ENCODE measurements at places on chromosomes 1 and 21. TPM values are rescaled to one million over a fixed set of nuclear protein-coding genes. Genes with fewer than 3 reads are reported as not detected.

DNA sequence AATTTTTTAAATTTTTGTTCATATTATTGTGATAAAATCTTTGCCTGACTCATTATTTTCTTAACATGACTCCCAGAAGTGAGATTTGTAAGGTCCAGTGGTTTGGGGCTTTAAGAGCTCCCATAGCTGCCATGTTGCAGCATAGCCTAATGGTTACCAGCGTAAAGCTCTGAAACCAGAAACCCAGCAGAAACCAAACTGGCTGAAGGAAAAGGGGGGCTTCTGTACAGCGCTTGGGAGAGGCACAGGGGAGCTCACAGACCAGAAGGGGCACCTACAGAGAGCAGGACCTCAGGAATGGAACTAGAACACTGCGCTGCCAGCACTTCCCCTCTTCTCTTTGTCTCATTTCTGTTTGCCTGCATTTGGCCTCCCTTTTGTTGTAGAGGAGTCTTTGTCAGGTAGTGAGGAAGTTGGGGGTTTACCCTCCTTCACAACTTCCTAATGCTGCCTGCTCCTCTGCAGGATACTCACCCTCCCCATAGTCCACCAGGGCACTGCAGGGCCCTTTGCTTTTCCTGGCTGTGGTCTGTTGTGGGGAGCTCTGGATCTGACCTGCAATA is 2.6 kb upstream of the PYCR2 start:
- no peak for DNase-seq

DNA sequence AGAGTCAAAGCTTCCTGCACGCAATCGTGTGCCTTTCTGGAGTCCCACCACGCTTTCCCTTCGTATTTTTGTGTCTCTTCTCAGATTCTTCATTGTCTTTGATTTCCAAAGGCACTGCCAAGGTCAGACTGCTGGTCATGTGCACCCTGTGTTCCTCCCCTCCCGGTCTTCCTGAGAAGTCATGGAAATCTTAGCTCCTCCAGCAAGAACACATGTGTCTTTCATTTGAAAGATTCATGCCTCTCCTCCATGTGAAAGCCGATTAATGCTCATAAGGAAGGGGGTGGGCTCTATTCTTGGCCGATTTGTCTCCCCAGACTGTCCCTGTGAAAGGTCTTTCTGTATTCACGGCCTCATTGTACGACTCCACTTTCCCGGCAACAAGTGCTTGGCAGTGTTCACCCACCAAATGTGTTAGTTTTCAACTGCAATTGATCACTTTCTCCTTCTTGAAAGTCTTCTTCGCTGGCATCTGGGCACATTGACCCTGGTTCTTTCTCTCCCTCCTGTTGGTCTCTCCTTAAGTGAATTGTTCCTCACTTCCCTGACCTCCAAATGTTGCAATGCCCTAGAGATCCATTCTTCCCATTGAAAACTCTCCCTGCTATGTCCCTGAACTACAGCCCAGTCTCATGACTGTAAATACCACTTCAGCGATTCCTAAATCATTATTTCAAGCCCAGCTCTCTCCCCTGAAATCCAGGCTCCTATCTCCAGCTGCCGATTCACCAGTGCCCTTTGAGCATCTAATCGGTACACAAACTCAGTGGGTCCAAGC is 25.4 kb downstream of the MX2 start:
- DNase-seq, result no peak

DNA sequence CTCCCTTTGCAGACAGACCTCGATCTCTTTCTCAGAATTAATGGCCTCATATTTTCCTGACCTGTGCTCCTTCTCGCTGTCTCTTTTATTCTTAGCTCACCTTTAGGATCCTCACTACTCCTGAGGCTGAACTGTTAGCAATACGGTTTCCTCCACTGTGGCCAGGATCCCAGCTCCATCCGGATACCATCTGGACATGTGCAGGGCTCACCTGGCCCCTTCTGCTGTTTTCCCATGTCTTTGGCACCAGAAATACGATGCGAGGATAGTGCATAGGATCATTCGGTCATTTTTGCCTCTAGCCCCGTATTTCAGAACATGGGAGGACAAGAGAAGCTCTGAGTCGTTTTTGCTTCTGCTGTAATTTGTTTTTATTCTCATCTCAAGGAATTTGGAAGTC is 108.5 kb upstream of the KIF26B start:
- no peak for DNase-seq

DNA sequence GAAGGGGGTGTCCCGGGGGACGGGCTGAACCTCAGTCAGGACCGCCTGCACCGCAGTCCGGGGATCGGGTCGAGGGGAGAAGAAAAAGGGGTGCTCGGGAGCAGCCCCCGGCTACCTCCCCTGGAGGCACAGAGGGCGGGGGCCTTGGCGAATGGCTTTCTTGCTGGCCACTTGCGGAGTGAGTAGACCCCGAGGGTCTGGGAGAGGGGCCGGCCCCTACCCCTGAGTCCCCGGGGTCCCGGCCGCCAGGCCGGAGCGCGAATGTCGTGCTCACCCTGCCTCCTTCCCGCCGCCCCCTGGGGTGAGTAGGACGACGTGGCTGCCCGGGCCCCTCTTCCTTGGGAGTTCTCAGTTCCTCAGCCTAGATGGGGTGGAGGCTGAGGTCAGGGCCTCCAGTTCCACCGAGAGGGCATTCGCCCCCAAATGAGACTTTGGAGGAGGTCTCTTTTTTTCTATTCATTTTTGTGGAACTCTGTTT is 113.0 kb downstream of the OSBPL9 start:
- DNase-seq, result peak; percentile 16

GRCh38 chr1:221478050-221478949 is 263.6 kb downstream of the DUSP10 start:
- peak; percentile 4 for DNase-seq

DNA sequence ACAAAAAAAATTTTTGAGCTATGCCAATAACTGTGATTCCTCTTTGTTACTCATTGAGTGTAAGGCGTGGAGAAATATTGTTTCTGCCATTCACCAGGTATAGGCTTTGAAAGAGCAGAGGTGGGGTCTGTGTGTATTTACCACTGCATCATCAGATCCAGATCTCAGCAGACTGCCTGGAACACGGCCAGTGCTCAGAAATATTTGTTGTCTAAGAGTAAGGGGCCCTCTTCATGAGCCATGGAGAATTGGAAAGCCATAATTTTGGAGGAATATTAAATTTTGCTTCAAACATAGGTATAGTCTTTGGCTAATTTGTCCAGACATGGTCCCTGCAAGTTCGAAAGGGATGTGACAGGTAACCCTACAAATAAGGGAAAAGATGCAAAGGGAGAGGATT is 231.3 kb upstream of the IRF2BP2 start:
- no peak for DNase-seq

DNA sequence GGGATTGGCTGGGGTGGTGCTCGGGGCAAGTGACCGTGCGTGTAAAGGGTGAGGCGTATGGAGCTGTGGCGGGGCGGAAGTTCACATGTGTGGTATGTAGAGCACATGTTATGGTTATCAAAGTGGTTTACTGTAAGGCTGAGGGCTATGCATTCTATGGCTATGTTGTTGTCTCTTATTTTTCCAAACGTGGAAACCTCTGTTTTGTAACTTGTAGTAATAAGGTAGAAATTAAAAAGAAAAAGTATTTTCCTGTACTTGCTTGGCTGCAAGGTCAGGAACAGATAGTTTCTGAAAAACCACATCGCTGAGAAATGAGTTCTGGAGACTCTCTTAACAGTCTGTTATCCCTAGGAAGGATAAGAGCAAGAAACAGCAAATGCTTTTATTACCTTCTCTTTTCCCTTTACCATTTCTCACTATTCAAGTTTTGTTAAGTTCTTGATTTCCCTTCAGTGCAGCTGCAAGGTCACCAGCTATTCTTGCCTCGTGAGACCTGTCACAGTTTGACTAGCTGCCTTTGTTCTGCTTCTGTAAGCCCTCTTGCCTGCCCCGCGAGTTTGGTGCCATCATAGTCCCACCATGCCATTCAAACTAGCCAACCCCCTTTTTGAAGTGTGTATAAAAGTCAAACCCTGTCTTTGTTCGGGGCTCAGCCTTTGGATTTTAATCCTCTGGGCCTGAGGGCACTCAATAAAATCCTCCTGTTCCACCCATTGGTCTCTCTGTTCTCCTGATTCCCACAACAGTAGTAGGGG is 9.5 kb downstream of the RNU1-2 start:
- DNase-seq, result peak; percentile 41

GRCh38 chr1:41455479-41456332 is 28.8 kb downstream of the EDN2 start:
- no peak for DNase-seq

DNA sequence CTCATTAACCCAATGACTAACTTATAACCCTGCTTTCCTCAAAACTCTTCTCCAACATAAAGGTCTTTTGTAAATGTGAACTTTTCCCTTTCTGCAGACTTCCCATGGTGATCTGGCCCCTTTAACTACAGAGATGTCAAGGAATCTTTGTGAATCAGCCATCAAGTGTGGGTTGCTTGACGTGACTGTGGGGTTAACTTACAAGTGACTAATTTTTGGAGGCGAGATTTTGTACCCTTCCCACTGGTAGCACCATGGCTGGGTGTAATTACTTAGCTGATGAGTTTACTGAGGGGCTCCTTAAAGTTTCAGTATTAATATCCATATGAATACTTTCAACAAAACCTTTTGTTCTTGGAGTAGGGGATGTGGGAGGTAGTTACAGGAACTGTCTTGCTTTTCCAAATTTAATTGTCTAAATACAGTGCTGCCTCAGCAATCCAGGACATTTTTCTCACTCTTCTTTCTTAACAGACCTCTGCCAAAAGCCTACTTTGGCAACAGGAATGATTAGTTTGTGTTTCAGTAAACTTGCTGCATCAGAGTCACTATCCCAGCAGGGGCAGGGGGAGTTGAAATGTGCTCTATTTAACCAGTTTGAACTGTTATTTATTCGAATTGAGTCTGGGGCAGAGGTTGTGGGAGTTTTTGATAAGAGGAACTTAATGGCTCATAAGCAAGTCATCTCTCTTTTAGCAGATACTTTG is 217.3 kb upstream of the FGGY start:
- no peak for DNase-seq

DNA sequence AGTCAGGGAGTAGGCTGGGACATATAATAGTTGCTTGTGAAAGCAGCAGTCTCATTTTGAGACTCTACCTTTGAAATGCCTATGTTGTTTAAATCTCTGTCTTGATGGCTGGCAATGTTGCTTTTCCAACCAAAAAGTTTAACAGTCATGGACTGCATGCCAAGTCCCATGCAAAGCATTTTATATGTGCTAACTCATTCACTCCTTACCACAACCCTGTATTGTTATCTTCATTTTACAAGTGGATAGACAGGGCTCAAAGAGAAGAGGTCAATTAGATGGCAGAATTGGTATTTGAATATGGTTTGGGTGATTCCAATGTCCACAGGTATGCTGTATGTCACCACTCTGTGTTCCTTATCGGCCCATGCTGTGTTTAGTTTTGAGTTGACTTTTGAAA is 331.4 kb upstream of the USP24 start:
- no peak for DNase-seq

- DNase-seq, result no peak
Measured at GRCh38 chr1:233389169-233389568, 61.6 kb downstream of the MAP3K21 start.

- DNase-seq, result no peak
Measured at GRCh38 chr1:203450479-203451149, 25.0 kb upstream of the PRELP start.

GRCh38 chr1:167627865-167628641 is 2.0 kb upstream of the RCSD1 start:
- DNase-seq, result no peak

GRCh38 chr1:205481218-205481617 is 23.3 kb upstream of the CDK18 start:
- DNase-seq, result no peak

- no peak for DNase-seq
Measured at GRCh38 chr1:55476445-55477015, 261.4 kb upstream of the USP24 start.

- no peak for DNase-seq
Measured at GRCh38 chr1:7652061-7652460, 119.0 kb upstream of the VAMP3 start.

- DNase-seq, result no peak
Measured at GRCh38 chr1:225908013-225908640, 15.9 kb downstream of the PYCR2 start.

DNA sequence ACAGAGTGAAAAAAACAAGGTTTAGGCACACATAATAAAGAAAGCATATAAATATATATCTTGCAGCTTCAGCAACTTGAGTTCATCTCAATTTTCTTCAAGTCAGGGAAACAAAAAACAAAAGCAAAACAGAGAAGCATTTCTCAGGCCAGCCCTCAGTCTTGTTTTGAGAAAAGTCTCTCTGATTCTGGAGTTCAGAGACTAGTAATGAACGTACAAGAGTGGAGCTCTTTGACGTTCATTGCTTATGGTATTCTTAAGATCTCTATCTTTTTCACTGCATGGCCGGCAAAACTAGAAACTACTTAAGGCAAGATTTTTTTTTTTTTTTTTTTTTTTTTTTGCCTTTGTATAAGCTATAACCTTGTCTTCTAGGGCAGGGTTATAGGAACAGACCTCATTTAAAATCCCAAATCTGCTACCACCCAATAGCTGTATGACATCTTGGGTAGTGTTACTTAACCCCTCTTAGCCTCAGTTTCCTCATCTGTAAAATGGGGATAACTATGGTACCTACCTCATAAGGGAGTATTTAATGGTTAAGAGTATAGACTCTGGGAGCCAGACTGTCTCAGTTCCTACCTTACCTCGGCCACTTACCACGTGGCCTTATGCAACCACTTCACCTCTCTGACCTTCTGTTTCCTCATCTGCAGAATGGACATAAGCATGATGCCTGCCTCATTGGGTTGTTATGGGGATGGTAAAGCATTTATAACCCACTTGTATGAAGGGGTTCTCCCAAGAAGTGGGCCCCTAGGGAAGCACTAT is 33.6 kb downstream of the LMO4 start:
- DNase-seq, result no peak

GRCh38 chr1:225508538-225509375 is 80.9 kb upstream of the LBR start:
- DNase-seq, result peak; percentile 98

GRCh38 chr1:29685387-29685786 is 449.1 kb downstream of the PTPRU start:
- DNase-seq, result no peak

KCND3 gene
- total RNA-seq, result 0.20 TPM

FRRS1 gene
- 0.20 TPM for total RNA-seq

FMOD gene
- 3.7 TPM for total RNA-seq

AMY2B gene
- 0.65 TPM for total RNA-seq

PODN gene
- total RNA-seq, result 0.22 TPM

OR2W3 gene
- total RNA-seq, result not detected

VAV3 gene
- 59.1 TPM for total RNA-seq

PAQR6 gene
- 0.60 TPM for total RNA-seq

AUNIP gene
- total RNA-seq, result 0.60 TPM

KRTAP10-6 gene
- total RNA-seq, result not detected

CD48 gene
- total RNA-seq, result not detected

LCE2C gene
- not detected for total RNA-seq

ADAM30 gene
- not detected for total RNA-seq

TMCO4 gene
- total RNA-seq, result 6.1 TPM

MX2 gene
- under 0.01 TPM for total RNA-seq

MEX3A gene
- 3.4 TPM for total RNA-seq

SPATA21 gene
- not detected for total RNA-seq

AQP10 gene
- not detected for total RNA-seq

ANGPTL7 gene
- not detected for total RNA-seq
